Upper lobe of right lung (tissue), 1 donor: ENCODE measurements at places on chromosomes 4 and X. TPM values are rescaled to one million over a fixed set of nuclear protein-coding genes. Genes with fewer than 3 reads are reported as not detected.

The RRH gene
- not detected for total RNA-seq

DNA sequence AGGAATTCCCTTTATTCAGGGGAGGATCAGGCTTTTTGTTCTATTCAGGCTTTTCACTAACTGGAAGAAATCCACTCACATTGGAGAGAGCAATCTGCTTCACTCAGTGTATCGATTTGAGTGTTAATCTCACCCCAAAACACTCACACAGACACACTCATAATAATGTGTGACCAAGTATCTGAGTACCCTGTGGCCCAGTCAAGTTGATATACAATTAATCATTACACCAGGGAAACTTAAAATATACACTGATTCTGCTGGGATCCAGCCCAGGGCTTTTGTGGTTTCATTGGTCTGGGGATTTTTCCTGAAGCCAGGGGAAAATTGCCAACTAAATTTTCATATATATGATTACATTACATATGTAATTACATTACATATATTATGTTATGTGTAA lies 44.0 kb upstream of the GATB start:
- no peak for DNase-seq

- DNase-seq = no peak
These were observed 63.6 kb downstream of the CLNK start for GRCh38 chr4:10620935-10621488.

The GAB3 gene
- 12.9 TPM for total RNA-seq

The TMEM271 gene
- not detected for total RNA-seq

The TMPRSS11D gene
- total RNA-seq = not detected

- DNase-seq = no peak
These were observed 1831.8 kb downstream of the PCDH7 start for GRCh38 chr4:32551943-32552342.

The LRP2BP gene
- total RNA-seq = 0.72 TPM

- DNase-seq = no peak
These were observed 4.5 kb upstream of the RHOH start for GRCh38 chr4:40192114-40193015.

The ARMCX1 gene
- 21.7 TPM for total RNA-seq

The SPANXD gene
- not detected for total RNA-seq

DNA sequence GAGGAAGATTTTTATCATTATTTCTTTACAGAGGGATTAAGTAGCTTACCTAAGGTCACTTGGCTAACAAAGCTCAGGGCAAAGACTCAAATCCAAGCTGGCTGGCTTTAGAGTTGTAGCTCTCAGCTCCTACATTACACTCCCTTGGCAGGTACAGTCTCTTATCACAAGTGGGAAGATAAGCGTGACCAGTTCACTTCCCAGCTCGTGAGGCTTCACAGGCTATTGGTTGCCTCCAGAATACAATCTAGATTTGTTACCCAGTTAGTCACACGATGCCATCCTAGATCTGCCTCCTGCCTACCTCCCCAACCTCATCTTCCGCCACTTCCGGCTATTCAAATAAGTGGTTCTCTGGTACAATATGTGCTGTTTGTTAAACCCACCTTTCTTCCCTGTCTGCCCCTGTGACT lies 3.7 kb downstream of the MMRN1 start:
- DNase-seq = no peak

The TMPRSS11A gene
- total RNA-seq = not detected

GRCh38 chr4:186949847-186950246 lies 226.2 kb upstream of the FAT1 start:
- no peak for DNase-seq

- no peak for DNase-seq
These were observed 21.3 kb downstream of the IL15 start for GRCh38 chr4:141657550-141658250.

The RTL5 gene
- 9.2 TPM for total RNA-seq

The PDGFRA gene
- 91.5 TPM for total RNA-seq

- DNase-seq = no peak
These were observed 48.3 kb downstream of the STBD1 start for GRCh38 chr4:76354517-76355473.

The FAM9B gene
- 0.52 TPM for total RNA-seq

DNA sequence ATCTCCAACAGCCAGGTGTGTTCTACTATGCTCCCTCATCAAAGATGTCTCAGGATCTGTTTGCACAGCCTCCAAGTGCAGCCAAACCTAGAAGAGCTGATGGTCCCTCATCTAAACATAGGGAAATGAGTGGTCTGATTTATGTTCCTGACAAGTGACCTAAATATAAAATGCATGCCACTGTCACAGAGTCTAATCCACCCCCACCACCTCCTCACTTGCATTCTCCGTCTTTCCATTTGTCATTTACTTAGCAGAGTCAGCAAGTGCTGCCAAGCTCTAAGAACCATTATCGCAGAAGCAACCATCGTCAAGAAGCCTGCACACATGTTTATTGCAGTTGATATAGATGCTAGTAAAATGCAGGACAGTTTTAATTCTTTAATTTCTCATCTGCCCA lies 33.1 kb upstream of the VCX3A start:
- DNase-seq = no peak

- DNase-seq = no peak
These were observed 112.7 kb upstream of the DUSP21 start for GRCh38 chrX:44731160-44731559.

DNA sequence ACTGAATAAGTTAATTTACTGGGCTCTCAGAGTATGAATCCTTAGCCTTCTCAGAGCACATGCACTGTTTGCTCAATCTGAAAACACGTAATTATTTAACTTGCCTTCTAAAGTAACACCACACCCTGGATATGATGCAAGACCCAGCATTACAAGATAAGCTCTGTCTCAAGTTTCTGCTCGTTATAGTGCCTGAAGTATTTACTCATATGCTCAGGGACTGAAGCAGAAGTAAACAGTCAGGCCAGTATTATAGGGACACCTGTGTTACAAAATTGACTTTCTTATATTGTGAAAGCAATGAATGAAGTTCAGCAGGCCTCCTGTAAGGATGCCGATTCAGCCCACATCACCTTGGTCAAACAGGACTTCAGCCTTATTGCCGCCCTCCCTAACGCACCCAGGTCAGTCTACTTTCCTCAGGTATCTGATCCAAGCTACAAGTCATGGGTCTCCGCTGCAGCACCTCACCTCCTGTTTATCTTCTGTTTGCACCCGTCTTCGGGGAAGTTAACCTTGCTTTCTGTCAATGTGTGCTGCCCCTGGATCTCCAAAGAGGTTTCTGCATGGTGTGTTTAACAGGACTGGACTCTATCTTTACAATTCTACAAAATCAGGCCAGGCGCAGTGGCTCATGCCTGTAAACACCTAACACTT lies 42.8 kb upstream of the KLF3 start:
- no peak for DNase-seq

The GABRG1 gene
- not detected for total RNA-seq

- DNase-seq = no peak
These were observed 215.1 kb upstream of the SFRP2 start for GRCh38 chr4:154004016-154004415.

DNA sequence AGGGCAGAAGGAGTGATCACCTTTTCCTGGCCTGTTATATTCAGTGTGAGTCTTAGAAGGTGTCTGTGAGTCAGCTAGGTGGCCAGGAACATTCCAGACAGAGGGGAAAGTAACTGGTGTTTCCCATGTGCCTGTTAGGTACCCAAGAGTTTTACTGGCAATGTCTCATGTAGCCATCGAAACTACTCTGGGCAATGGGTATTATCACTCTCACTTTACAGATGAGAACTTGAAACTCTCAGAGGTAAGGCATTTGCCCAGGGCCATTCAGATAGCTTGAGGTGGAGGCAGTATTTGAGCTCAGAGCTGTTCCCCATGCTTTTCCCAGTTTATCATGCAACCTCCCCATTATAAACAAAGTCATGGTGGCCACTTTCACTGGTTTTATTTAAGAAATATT lies 80.4 kb upstream of the NHS start:
- no peak for DNase-seq

The CCSER1 gene
- total RNA-seq = 7.4 TPM

The BTC gene
- total RNA-seq = 3.4 TPM

DNA sequence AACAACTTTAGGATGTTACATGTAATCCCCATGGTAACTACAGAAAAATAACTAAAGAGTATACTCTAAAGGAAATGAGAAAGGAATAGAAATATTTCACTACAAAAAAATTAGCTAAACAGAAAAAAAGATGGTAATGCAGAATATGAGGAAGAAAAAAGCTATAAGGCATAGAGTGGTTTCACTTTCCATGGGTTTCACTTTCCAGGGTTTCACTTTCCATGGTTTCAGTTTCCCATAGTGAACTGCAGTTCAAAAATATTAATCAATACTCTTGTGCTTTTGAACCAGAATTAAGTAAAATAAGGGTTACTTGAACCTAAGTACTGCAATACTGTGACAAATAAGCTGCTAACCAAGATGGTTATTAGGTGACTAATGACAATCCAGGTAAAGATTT lies 42.0 kb downstream of the NPFFR2 start:
- no peak for DNase-seq

GRCh38 chr4:142752202-142752786 lies 93.8 kb downstream of the INPP4B start:
- DNase-seq = no peak

The SORCS2 gene
- 7.2 TPM for total RNA-seq

- DNase-seq = no peak
These were observed 90.6 kb upstream of the CBR4 start for GRCh38 chr4:169100670-169101101.

The GPRIN3 gene
- 25.2 TPM for total RNA-seq

The TDO2 gene
- 3.0 TPM for total RNA-seq

DNA sequence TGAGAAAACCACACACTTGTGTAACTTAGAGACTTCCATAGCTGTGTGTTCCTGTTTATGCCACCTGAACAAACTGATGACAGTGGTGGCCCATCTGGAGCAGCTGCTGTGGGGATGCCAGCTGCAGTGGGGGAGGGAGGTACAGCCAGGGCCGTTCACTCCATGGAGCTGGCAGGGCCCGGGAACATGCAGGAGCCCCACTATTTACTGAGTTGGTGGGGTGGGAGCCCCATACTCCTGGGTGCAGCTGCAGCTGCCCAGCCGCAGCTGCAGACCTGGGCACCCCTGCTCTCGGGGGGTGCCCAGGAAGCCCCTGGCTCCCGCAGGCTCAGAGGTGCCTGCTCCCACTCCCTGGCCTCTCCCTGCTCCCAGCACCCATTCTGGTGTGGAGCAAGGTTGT lies 398.6 kb upstream of the RASGEF1B start:
- DNase-seq = no peak

The NSUN7 gene
- 5.7 TPM for total RNA-seq

DNA sequence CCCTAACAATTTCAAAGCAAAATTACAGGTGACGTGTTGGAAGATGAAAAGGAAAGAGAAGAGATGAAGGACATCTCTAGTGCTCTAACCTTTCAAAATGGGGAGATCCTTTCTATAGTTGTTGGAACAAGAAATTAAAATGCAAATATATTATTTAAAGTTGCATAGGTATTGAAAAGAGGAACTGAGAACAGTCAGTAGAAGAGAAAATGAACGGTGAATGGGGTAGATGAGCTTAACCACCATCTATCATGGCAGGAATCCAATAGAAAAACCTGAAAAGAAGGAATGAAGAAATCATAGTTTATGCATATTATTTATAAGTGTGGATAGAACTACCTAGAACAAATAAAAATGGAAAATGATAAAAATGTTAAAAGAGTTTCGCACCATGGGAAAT lies 42.0 kb downstream of the ANXA5 start:
- no peak for DNase-seq

The MAOB gene
- total RNA-seq = 38.9 TPM

- DNase-seq = no peak
These were observed 630.4 kb upstream of the FTHL17 start for GRCh38 chrX:31702222-31702621.

DNA sequence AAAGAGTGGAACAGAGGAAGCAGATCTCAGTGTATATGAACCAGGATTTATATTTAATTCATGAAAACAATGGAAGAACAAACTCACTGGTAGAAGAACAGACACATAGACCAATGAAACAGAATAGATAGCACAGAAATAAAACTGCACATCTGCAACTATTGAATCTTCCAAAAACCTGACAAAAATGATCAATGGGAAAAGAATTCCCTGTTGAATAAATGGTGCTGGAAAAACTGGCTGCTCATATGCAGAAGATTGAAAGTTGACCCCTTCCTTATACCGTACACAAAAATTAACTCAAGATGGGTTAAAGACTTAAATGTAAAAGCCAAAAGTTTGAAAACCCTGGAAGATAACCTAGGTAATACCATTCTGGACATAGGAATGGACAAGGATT lies 391.0 kb downstream of the MAGEB5 start:
- DNase-seq = no peak

GRCh38 chr4:93749292-93749761 lies 79.2 kb upstream of the ATOH1 start:
- DNase-seq = no peak

DNA sequence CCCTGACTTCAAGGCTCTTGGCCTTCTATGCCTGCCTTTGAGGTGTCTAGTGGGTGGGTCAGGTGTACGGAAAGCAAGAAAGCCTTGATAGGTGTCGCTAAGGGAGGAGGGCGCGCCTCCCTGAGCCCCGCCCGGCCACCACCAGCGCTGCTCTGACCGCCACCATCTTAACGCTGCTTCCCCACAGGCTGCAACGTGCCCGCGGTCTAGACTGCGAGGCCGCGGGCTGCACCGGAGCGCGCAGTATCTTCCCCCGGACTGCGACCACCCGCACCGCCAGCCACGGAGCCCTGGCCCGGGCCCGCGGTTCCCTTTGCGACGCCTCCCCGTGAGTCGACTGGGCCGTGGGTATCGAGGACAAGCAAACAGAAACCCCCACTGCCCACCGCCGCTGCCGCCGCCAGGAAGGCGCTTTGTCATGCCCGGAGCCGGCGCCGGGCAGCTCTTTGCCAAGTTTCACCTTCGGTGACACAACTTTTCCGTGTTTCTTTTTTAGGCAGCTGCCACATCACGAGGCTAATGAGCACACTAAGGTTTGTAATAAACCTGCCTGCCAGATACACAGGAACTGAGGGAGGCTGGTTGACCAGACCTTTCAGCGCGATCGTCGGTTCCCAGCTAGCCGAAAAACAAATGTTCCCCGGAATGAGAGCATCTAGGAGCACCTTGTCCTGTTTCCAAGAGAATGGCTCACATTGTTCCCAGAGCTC lies 335.8 kb upstream of the F9 start:
- DNase-seq = peak; percentile 76

The TRO gene
- 2.7 TPM for total RNA-seq

- DNase-seq = no peak
These were observed 238.1 kb downstream of the ARHGAP24 start for GRCh38 chr4:85713005-85713404.

GRCh38 chrX:138349351-138349750 lies 362.2 kb downstream of the FGF13 start:
- no peak for DNase-seq

The MBNL3 gene
- 22.9 TPM for total RNA-seq

GRCh38 chrX:111328858-111329257 lies 58.6 kb upstream of the CAPN6 start:
- no peak for DNase-seq

- no peak for DNase-seq
These were observed 18.4 kb upstream of the FAM47E start for GRCh38 chr4:76233083-76233482.

The NRK gene
- 1.3 TPM for total RNA-seq

- no peak for DNase-seq
These were observed 214.3 kb downstream of the LDB2 start for GRCh38 chr4:16684097-16684496.

- no peak for DNase-seq
These were observed 25.3 kb upstream of the CLDN24 start for GRCh38 chr4:183347566-183347965.

The HPSE gene
- 5.6 TPM for total RNA-seq
